ENCODE measurements at places on chromosomes 5 and 9.
A peak's percentile ranks its signal among the peaks of the same experiment; 100 is the strongest.

- DNase-seq, result peak; percentile 66
Observed at GRCh38 chr5:149326611-149327010, 18.7 kb upstream of the GRPEL2 start.

DNA sequence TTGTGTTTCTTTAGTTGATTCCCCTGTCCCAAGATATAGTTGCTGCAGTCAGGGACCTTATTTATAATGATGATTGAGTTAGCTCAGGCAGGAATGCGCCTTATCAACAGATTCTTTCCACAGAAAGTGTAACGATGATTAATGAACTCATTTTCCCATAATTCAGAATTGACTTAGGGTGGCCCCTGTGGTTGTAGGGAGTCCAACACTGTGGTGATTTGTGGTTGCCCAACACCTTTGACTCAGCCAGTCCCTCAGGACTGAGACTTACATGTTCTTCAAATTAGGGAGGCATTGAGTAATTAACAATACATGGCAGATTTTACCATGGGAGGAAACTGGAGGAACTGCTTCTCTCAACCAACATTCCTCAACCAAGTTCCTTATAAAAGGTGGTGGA lies 221.9 kb downstream of the GABRG2 start:
- no peak for DNase-seq

- DNase-seq, result no peak
Observed at GRCh38 chr5:138626333-138626944, 51.2 kb upstream of the HSPA9 start.

- DNase-seq, result no peak
Observed at GRCh38 chr5:172553903-172554302, 87.2 kb upstream of the NEURL1B start.

GRCh38 chr5:122985954-122986721 lies 50.4 kb downstream of the PPIC start:
- DNase-seq, result no peak

All from WERI-Rb-1 (cell line).